ENCODE measurements at places on chromosomes 3 and 15. TPM values are rescaled to one million over a fixed set of nuclear protein-coding genes. Genes with fewer than 3 reads are reported as not detected.

The ANP32A gene
- total RNA-seq = 270 TPM

The PPARG gene
- total RNA-seq = 39.5 TPM

The MINAR1 gene
- total RNA-seq = 0.49 TPM

The LTK gene
- total RNA-seq = 0.05 TPM

The THRB gene
- 2.1 TPM for total RNA-seq

The NRG4 gene
- 0.94 TPM for total RNA-seq

The ROPN1 gene
- not detected for total RNA-seq

The GHRL gene
- total RNA-seq = not detected

The DTX3L gene
- 7.3 TPM for total RNA-seq

The IL17RC gene
- 29.8 TPM for total RNA-seq

The KLF15 gene
- 1.4 TPM for total RNA-seq

The KCNH8 gene
- total RNA-seq = not detected

The GLDN gene
- total RNA-seq = 0.08 TPM

The GOLGA8J gene
- total RNA-seq = 0.09 TPM
